ENCODE measurements at places on chromosomes 16 and 17.

GRCh38 chr17:80265205-80266068, 4.8 kb downstream of the RNF213 start:
- no peak overlapping the region for H3K27ac ChIP-seq
- H3K4me1 ChIP-seq = peaks cover 16% of the 10 kb centered on the region
- no peaks in the 10 kb centered on the region for H3K27me3 ChIP-seq
- no peak overlapping the region for H3K4me3 ChIP-seq

DNA sequence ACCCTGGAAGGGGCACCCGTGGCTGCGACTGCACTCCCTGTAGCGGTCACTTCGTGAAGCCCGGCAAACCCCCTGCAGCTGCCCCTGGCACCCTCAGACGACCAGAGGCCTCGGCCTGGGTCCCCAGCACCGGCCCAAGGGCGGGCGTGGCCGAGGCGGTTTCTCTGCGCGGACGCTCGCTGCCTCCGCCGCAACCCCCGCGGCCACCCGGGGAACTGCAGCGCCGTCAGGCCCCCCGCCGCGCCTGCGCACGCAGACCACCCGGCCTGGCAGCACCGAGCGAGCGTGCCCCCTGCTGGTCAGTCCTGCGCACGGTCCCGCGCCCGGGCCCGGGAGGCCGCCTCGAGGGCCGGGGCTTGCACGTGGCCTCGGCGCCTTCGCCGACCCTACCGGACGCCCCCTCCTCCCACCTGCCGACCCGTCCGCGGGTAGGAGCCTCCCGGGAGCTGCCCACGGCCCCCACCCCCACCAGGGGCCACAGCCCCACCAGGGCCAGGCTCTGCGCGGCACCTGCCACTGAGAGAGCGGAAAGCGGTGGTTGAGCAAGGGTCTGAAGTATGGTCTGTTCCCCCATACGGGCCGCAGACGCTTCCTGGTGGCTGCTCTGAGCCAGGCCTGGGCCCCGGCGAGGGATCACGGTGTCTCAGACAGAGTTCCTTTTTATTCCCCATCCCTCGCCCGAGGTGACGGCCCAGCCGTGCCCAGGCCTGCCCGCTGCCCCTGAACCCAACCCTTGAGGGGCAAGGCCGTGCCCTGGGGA, 11.5 kb upstream of the HS3ST6 start:
- no peaks in the 10 kb centered on the region for H3K36me3 ChIP-seq
- no peaks in the 10 kb centered on the region for H3K27me3 ChIP-seq
- H3K4me1 ChIP-seq = no peaks in the 10 kb centered on the region
- no peak overlapping the region for H3K27ac ChIP-seq
- H3K4me3 ChIP-seq = peak overlapping the region; percentile 59

GRCh38 chr17:8859804-8860430, 7.6 kb downstream of the PIK3R6 start:
- H3K36me3 ChIP-seq = no peaks in the 10 kb centered on the region
- no peak overlapping the region for H3K27ac ChIP-seq
- H3K4me1 ChIP-seq = no peaks in the 10 kb centered on the region
- no peak overlapping the region for H3K4me3 ChIP-seq
- no peaks in the 10 kb centered on the region for H3K27me3 ChIP-seq

GRCh38 chr17:47305302-47305923, 18.3 kb upstream of the EFCAB13 start:
- no peaks in the 10 kb centered on the region for H3K36me3 ChIP-seq
- no peaks in the 10 kb centered on the region for H3K27me3 ChIP-seq
- no peak overlapping the region for H3K27ac ChIP-seq
- H3K4me3 ChIP-seq = no peak overlapping the region
- no peak for DNase-seq

- no peaks in the 10 kb centered on the region for H3K27me3 ChIP-seq
- no peak overlapping the region for H3K4me3 ChIP-seq
- H3K36me3 ChIP-seq = no peaks in the 10 kb centered on the region
- no peak overlapping the region for H3K27ac ChIP-seq
- DNase-seq = peak; percentile 24
Measured at GRCh38 chr17:80924807-80925610, 66.6 kb upstream of the CHMP6 start.

GRCh38 chr17:38571833-38572668, 33.7 kb downstream of the SRCIN1 start:
- H3K4me3 ChIP-seq = peak overlapping the region; percentile 22
- no peak overlapping the region for H3K27ac ChIP-seq
- no peak for DNase-seq
- H3K36me3 ChIP-seq = no peaks in the 10 kb centered on the region
- H3K4me1 ChIP-seq = no peaks in the 10 kb centered on the region
- H3K27me3 ChIP-seq = no peaks in the 10 kb centered on the region

GRCh38 chr17:1162116-1162855, 17.5 kb downstream of the ABR start:
- no peaks in the 10 kb centered on the region for H3K4me1 ChIP-seq
- no peak for DNase-seq
- H3K27ac ChIP-seq = no peak overlapping the region

GRCh38 chr17:82031303-82031884, at the start of gene RAC3:
Gene RAC3, plus strand, starts transcription at chr17:82031678. Its CDS starts 84 bp downstream, at chr17:82031762.
- peaks cover 7% of the 10 kb centered on the region for H3K4me1 ChIP-seq
- no peaks in the 10 kb centered on the region for H3K36me3 ChIP-seq
- peak within 1 kb of the TSS; percentile 23 for H3K27ac ChIP-seq

DNA sequence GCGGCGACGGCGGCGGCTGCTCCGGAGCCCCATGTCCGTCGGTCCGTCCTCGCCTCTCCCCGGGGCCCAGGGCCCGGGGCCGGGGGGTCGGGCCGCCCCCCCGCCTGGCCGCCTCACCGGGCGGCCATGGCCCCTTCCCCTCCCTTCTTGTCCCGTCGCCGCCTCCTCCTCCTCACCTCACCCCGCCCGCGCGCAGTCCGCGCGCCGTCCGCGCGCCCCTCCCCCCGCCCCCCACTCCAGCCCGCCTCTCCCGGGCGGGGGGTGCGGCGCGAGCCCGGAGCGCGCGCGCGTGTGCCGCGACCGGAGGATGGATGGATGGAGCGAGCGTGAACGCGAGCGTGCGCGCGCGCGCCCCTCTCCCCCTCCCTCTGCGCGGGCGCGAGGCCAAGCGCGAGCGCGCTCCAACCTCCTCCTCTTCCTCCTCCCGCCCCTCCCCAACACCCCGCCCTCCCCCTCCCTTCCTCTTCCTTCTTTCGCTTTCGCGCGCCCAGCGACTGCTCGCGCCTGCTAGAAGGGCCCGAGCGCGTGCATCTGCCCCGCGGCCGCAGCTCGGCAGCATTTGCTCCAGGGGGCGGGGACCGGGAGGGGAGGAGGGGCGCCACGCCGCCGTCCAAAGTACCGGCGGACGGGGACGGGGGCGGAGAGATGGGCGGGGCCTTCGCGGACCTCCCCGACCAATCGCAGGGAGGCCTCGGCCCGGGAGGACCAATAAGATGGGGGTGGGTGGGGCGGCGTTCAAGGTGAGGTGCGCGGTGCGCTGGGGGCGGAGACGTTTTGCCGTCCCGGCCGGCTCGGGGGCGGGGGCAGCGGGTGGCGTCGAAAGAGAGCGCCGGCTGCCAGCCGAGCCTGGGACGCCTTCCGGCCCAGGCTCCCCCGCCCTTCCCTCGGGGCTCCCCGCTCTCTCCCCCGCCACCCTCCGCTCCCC, at the start of gene ATXN7L3:
Gene ATXN7L3 (minus strand): TSS at position 332 of the 925 bp plus-strand sequence. CDS start 1,814 bp downstream, outside the sequence.
- no peaks in the 10 kb centered on the region for H3K36me3 ChIP-seq
- no peaks in the 10 kb centered on the region for H3K27me3 ChIP-seq
- H3K4me1 ChIP-seq = no peaks in the 10 kb centered on the region
- peak within 1 kb of the TSS; percentile 94 for H3K27ac ChIP-seq
- peak within 1 kb of the TSS; percentile 83 for H3K4me3 ChIP-seq

DNA sequence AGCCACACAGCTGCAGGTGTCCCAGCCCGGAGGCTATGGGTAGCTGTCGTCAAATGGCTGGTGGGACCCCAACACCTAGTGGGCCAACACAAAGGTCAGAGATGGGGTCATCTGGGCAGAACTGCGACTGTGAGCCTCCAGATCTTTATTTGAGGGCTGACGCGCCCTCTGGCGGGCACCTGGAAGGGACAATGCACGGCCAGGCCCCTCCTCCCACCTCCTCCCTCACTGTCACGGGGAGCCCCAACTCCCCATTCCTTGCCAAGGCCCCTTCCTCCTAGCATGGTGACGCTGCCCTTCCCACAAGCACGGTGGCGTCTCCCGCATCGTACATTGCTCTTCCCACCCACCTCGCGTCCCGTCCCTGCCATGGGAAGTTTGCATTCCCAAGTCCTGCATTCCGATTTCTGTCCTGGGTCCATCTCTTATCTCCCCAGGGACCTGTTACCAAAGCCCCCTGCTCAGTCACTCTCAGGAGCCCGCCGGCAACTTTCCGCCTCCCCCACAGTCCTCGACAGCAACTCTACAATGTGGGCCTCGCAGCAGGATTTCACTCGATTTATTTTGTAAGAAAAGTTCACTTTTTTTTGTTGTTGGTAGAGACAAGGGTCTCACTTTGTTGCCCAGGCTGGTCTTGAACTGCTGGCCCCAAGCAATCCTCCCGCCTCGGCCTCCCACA, 1.0 kb downstream of the TLE7 start:
- no peak for DNase-seq
- no peak overlapping the region for H3K4me3 ChIP-seq
- H3K27ac ChIP-seq = no peak overlapping the region
- no peaks in the 10 kb centered on the region for H3K36me3 ChIP-seq

GRCh38 chr17:30589431-30589830, 112.2 kb downstream of the GOSR1 start:
- DNase-seq = no peak
- H3K27me3 ChIP-seq = no peaks in the 10 kb centered on the region
- H3K27ac ChIP-seq = no peak overlapping the region
- no peaks in the 10 kb centered on the region for H3K4me1 ChIP-seq
- no peaks in the 10 kb centered on the region for H3K36me3 ChIP-seq
- no peak overlapping the region for H3K4me3 ChIP-seq

DNA sequence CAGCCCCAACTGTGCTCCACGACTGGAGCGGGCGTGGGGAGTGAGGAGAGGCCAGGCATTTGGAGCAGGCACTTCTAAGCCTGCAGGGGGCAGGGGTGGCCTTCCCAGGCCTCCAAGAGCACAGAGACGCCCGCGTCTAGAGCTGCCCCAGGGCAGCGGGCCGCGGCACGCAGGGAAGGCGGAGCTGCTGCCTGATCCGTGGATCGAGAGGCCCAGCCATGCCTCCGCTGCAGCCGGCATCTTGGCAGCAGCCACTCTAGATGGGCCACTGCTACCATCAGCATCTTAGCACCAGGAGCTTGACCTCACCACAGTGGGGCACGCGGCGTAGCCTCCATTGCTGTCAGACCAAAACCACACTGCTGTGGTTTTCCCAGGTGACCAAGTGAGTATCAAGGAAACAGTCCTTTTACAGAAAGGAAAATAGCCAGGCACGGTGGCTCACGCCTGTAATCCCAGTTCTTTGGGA, 20.4 kb upstream of the WDR45B start:
- peak; percentile 55 for DNase-seq
- no peaks in the 10 kb centered on the region for H3K36me3 ChIP-seq
- H3K4me3 ChIP-seq = no peak overlapping the region
- peaks cover 3% of the 10 kb centered on the region for H3K4me1 ChIP-seq
- no peaks in the 10 kb centered on the region for H3K27me3 ChIP-seq
- H3K27ac ChIP-seq = peak overlapping the region; percentile 66

DNA sequence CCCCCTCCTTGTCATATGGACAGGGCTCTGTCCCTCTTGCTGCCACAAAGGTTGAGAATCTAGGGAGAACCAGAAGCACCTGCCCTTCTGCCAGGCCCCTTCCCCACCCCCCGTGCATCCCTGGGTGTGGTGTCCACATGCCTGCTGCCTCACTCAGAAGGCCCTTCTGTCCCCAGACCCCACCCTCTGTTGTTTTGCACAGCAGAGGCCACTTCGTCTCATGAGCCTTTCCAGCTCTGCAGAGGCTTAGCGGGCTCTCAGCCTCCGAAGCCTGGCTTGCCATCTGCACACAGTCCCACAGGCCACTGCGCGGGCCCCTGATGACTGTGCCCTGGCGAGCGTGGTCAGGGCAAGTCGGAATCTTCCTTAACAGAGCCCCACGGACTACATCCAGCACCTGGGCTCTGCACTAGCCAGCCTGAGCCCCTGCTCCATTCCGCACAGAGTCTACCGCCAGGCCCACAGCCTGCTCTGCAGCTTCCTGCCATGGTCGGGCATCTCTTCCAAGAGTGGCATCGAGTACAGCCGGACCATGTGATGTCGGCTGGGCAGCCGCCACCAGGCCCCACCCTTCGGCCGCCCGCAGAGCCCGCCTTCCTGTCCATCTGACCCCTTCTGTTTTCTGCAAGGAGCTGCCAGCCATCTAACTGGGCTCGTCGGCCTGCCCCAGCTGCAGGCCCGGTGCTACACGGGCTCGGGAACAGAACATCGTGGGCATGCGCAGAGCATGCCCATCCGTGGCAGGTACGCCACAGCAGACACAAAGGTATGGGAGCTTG, 10.8 kb downstream of the C16orf90 start:
- no peaks in the 10 kb centered on the region for H3K27me3 ChIP-seq
- H3K27ac ChIP-seq = no peak overlapping the region
- no peak overlapping the region for H3K4me3 ChIP-seq
- no peaks in the 10 kb centered on the region for H3K36me3 ChIP-seq

DNA sequence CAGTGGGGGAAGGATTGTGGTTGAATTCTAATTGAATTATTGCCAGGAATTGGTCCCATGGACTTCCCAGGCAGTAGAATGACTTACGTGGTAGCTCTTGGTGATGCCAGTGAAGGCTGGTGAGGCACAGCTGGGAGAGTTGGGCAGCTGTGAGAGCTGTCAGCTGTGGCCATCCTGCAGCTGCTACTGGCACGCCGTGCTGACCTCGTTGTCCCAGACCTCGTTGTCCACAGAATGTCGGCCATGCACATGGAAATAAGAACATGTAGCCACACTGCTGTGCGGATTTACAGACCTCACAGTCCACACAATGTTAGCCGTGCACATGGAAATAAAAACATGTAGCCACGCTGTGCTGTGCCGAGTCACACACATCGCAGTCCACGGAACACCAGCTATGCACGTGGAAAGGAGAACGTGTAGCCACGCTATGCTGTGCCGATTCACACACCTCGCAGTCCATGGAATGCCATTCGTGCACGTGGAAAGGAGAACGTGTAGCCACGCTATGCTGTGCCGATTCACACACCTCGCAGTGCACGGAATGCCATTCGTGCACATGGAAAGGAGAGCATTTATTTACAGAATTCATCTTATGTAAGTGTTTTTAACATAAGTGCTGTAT, 59.2 kb downstream of the BANP start:
- no peak overlapping the region for H3K27ac ChIP-seq
- H3K4me3 ChIP-seq = no peak overlapping the region
- H3K27me3 ChIP-seq = no peaks in the 10 kb centered on the region
- no peaks in the 10 kb centered on the region for H3K36me3 ChIP-seq
- H3K4me1 ChIP-seq = peaks cover 3% of the 10 kb centered on the region

DNA sequence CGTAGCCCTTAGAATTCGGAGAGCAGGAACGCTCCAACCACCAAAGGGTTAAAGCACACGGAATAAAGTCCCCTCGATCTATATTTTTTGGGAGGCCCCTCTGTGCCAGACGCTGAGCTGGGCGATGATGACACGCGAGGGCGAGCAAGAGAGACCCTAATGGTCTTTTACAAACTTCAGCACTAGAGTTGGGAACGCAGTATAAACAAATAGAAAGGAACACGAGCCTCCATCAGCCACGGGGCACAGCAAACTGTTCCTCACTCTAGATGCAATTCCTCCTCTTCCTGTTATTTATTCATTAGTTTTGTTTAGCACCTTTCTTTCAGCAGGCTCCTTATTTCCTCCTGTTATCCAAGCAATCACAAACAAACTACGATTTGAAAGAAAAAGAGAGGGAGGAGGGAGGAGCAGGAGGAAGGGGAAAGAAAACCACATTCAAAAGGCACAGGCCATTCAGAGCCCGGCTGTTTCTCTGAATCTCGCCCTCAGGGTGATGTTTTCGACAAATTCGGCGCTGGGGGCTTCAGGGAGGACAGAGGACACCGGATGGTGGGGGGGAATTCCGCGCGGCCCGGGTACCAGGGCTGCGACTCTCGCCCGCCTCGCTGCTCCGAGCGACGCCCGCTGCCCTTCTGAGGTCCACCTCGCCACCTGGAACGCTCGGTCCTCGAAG, 1.6 kb downstream of the TOX3 start:
- H3K4me3 ChIP-seq = peak overlapping the region; percentile 29
- H3K36me3 ChIP-seq = no peaks in the 10 kb centered on the region
- H3K27me3 ChIP-seq = no peaks in the 10 kb centered on the region
- H3K27ac ChIP-seq = no peak overlapping the region
- DNase-seq = no peak
- H3K4me1 ChIP-seq = peaks cover 2% of the 10 kb centered on the region
